ENCODE measurements at places on chromosomes 3 and 15.
A peak's percentile ranks its signal among the peaks of the same experiment; 100 is the strongest.

GRCh38 chr3:157279237-157279636 lies 119.3 kb upstream of the CCNL1 start:
- no peak for DNase-seq
- no peaks in the 10 kb centered on the region for H3K27me3 ChIP-seq
- H3K4me1 ChIP-seq: peaks cover 28% of the 10 kb centered on the region
- no peak overlapping the region for H3K27ac ChIP-seq
- no peak overlapping the region for H3K4me3 ChIP-seq
- H3K36me3 ChIP-seq: no peaks in the 10 kb centered on the region

- no peaks in the 10 kb centered on the region for H3K4me1 ChIP-seq
- no peaks in the 10 kb centered on the region for H3K27me3 ChIP-seq
- no peak overlapping the region for H3K4me3 ChIP-seq
- DNase-seq: no peak
Measured at GRCh38 chr3:67858492-67858891, 204.1 kb upstream of the SUCLG2 start.

GRCh38 chr3:176926688-176927087 lies 270.6 kb downstream of the TBL1XR1 start:
- no peak overlapping the region for H3K4me3 ChIP-seq
- H3K27me3 ChIP-seq: no peaks in the 10 kb centered on the region
- H3K36me3 ChIP-seq: no peaks in the 10 kb centered on the region
- H3K4me1 ChIP-seq: peaks cover 10% of the 10 kb centered on the region
- H3K27ac ChIP-seq: no peak overlapping the region
- DNase-seq: no peak

DNA sequence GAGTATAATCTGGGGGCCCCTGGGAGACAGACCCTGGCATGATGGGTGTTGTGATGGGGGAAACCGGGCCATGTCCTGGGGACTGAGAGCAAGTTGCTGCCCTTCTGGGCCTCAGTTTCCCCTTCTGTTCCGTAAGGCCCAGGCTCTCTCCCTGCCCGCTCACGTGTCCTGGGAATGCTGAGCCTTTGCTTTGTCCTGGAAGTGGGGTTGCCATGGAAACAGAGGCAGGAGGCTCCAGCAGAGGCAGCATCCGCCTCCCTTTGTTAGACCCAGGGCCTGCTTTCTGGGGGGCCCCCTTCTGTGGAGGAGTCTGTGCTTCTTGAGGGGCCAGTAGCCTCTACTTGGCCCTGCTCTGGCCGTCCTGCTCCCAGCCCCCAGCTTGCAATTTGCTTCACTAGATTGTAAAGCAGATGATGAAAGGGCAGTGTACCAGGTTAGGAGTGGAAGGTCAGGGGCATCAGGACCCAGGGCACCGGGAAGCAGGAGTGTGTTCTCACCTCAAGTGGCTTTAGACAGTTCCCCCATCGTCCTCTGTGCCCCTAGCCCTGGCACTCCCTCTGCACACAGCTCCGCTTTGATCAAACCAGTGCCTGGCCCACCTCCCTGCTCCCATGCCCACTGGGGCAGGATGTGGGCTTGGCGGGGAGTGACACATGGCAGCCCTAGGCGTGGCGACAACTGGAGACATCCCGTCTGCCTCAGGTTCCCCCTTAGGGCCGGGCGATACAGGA lies 105.6 kb downstream of the FBLN2 start:
- no peak for DNase-seq
- H3K27me3 ChIP-seq: peaks cover 29% of the 10 kb centered on the region
- no peak overlapping the region for H3K4me3 ChIP-seq
- no peaks in the 10 kb centered on the region for H3K4me1 ChIP-seq
- no peak overlapping the region for H3K27ac ChIP-seq

- DNase-seq: no peak
- no peaks in the 10 kb centered on the region for H3K27me3 ChIP-seq
- H3K27ac ChIP-seq: peak overlapping the region; percentile 92
- H3K4me3 ChIP-seq: peak overlapping the region; percentile 76
- H3K36me3 ChIP-seq: peaks cover 36% of the 10 kb centered on the region
- peaks cover 22% of the 10 kb centered on the region for H3K4me1 ChIP-seq
Measured at GRCh38 chr3:170868577-170869238, 1.3 kb downstream of the RPL22L1 start.

DNA sequence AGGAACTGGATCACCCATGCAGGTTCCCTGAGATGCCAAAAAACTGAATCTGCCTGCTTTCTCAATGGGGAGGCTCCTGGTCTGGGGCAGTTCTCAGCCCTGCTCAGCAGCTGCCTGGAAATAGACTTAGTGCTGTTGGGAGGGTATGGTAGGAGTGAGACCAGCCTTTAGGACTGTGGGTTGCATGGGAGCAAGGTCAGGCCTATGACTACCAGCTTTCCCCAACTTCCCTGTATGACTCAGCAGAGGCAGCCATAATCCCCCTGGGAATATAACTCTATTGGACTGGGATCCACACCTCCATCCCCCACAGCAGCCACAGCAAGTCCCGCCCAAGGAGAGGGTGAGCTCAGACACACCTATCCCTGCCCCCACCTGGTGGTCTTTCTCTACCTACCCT lies 87.0 kb downstream of the CFAP44 start:
- H3K27me3 ChIP-seq: no peaks in the 10 kb centered on the region
- H3K4me3 ChIP-seq: no peak overlapping the region
- H3K4me1 ChIP-seq: no peaks in the 10 kb centered on the region

- no peak overlapping the region for H3K4me3 ChIP-seq
- H3K4me1 ChIP-seq: peaks cover 19% of the 10 kb centered on the region
- H3K27ac ChIP-seq: peak overlapping the region; percentile 31
- no peaks in the 10 kb centered on the region for H3K36me3 ChIP-seq
Measured at GRCh38 chr15:101167753-101168462, 83.9 kb downstream of the CHSY1 start.

Measured in A673 (cell line).